NCI-H1694 (cell line): ENCODE measurements at places on chromosomes 1 and 21.

DNA sequence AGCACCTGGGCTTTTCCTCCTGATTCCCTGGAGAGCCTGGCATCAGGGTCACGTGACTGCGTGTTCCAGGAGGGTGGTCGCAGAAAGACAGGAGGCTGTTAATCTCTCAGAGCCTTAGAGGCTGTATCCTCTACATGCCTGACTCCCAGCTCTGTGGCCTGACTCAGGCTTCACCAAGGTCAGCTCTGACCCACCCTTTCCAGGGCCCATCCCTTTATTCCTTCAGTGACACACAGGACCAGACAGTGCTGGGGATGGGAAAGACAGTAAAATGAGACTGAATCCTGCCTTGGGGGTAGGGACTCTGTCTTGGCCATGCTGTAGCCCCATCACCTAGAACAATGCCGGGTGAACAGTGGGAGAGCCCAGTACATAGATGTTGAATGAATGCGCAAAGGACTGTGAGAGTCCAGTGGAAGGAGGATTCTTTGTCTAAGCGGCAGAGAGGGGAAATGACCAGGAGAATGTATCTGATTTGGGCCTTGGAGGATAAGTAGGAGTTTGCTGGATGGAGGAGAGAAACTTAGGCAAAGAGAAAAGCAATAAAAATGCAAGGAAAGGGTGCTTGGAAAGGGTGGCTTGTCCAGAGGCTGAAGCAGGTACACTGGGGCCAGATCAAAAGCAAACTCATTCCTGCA, 33.0 kb downstream of the EPHX1 start:
- no peak for DNase-seq

GRCh38 chr1:187203257-187203656, 374.5 kb downstream of the PLA2G4A start:
- DNase-seq = no peak

DNA sequence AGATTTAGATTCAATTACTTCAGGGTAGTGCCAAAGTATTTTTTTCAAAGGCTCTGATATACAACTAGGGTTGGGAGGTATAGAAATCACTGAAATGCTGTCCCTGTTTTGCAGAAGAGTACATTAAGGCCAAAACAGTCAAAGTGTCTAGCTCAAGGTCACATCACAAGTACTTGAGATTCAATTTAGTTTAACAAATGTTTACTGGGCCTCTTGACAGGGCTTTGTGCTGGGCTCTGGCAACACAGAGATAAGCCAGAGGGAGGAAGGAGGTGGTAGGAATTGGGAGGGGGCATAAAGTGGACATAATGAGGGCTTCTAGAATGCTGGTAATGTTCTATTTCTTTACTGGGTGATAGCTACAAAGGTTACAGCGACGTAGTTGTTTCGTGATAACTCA, 2.3 kb upstream of the SLC9A1 start:
- DNase-seq = no peak

- no peak for DNase-seq
Observed at GRCh38 chr21:42198929-42199867, 19.7 kb upstream of the ABCG1 start.

- no peak for DNase-seq
Observed at GRCh38 chr1:2106659-2107405, 56.6 kb downstream of the PRKCZ start.

DNA sequence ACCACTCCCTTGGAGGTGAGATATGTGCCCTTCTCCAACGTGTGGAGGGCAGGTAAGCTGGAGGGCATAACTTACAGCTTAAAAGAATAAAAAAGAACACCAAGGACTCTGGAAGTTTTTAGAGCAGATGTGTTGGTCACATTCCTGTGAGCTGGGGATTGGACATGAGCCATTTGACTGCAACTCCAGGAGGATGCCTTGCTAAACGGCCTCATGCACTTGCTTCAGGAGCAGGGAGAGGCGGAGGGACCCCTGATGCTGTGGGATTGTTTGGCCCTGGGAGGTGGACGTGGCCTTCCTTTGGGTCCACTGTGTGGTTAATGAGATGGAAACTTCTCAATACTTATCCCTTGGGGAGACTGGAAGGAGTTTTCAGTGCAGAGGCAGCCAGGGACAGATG, 185.6 kb downstream of the RHOU start:
- DNase-seq = no peak

- DNase-seq = no peak
Observed at GRCh38 chr1:241606544-241606943, 33.6 kb downstream of the CHML start.

DNA sequence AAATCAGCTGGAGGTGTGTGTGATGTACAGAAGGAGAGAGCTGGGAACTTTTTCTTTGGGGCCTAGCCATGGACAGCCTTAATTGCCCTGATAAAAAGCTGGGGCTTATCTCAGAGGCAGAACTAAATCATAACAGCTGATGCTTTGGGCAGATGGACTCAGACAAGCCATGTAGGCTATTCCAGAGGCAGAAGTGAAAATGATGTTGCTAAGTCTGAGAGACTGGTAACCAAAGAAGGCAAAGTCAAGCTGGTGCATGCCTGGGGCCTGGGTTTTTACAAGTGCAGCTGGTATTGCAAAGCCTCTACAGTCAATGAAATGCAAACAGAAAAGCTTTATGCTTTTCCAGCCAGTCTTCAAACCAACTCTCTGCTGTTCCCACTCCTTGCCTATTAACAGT, 39.0 kb upstream of the LMX1A start:
- DNase-seq = no peak

- DNase-seq = no peak
Observed at GRCh38 chr1:162596514-162597170, 35.1 kb downstream of the UAP1 start.
